ENCODE measurements at places on chromosomes 5 and 9. TPM values are rescaled to one million over a fixed set of nuclear protein-coding genes. Genes with fewer than 3 reads are reported as not detected.

DNA sequence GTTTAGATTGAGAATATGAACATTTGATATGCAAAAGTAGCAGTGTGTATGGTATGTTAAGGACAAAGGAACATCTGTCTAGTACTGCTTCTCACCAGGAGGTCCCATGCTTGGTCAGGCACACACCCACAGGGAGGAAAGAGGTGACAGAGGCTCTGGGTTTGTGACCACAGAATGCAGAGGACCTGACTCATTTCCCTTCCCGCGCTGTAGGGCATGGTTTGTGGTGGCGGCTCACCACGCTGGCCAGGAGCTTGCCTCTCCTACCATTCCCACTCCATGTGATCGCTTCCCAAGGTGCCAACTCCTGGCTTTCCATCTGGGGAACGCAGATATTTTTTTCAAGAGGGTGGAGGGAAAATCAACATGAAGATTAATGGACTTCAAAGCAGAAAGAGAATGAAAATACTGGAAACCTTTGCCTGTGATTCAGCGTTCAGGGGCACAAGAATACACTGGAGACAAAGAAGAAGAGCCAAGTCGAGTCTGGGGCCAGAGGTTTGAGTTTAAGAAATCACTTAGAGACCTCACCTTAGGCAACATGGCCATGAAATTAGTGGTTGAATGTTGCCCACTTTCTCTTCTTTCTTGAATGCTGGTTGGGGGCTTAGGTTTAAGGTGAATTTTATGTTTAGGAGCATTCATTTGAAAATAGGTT is 477.8 kb downstream of the CCDC171 start:
- no peak for DNase-seq

- no peak for DNase-seq
Measured at GRCh38 chr5:36079200-36079781, 12.6 kb upstream of the UGT3A2 start.

DNA sequence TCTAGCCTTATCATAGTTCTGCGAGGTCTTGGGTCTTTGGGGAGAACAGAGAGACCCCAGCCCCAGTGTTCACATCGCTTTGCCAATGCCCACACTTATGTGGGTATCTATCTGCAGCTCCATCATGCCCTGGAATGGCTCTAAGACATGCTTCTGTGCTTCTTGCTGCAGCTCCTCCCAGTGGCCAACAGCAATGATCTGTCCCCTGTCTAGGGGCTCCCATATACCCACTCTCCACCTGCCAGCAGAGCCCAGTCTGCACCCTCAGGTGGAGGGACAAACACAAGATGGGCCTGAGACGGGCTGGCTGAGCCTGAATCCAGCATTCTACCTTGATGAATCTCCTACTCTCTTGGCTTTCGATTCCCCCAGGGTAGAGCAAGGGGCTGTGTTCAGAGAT is 14.6 kb upstream of the DAP start:
- no peak for DNase-seq

DNA sequence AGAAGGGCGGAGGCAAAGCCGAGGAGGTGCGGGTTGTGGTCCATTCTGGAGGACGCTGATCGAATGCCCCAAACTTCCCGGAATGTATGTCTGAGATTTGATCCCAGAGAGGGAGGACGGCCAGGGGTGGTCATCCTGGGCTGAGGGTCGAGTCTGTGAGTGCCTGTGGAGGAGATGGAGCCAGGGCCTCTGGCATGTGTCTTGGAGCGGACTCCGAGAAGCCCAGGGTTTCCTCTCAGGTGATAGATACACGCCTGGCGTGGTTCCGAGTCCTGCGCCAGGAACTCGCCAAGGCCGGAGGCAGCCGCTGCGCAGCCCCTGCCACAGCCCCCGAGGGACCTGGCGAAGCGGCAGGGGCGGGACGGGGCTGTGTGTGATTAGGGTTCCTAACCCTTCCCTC is 363 bp downstream of the ZNF454 start:
- DNase-seq, result no peak

- DNase-seq, result no peak
Measured at GRCh38 chr5:69517763-69518212, 25.2 kb downstream of the OCLN start.

GRCh38 chr5:79663212-79663611 is 26.4 kb upstream of the CMYA5 start:
- no peak for DNase-seq

DNA sequence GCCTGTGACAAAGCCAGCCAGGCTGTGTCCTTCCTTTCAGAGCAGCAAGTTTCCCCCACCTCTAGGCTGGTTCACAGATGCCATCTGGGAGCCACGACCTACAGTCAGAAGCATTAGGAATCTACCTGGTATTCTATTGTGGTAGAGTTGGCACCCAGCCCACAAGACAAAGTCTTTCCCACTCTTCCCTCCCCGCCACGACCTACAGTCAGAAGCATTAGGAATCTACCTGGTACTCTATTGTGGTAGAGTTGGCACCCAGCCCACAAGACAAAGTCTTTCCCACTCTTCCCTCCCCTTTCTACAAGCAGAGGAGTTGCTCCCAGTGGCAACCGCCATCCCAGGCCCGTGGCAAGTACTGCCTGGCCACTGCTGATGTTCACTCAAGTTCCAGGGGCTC is 157.8 kb upstream of the TNC start:
- DNase-seq, result no peak

- no peak for DNase-seq
Measured at GRCh38 chr5:178537467-178538371, 52.5 kb downstream of the COL23A1 start.

- no peak for DNase-seq
Measured at GRCh38 chr5:107476783-107477182, 194.0 kb downstream of the EFNA5 start.

GRCh38 chr9:135273008-135273407 is 185.5 kb downstream of the OLFM1 start:
- no peak for DNase-seq

- no peak for DNase-seq
Measured at GRCh38 chr9:109560470-109561132, 62.5 kb upstream of the PTPN3 start.

Gene ZDHHC11
- 3.2 TPM for total RNA-seq

GRCh38 chr9:35652829-35653209 is 2.1 kb upstream of the SIT1 start:
- DNase-seq, result no peak

- no peak for DNase-seq
Measured at GRCh38 chr9:81759680-81760215, 70.4 kb upstream of the TLE1 start.

Gene TIMD4
- total RNA-seq, result 38.8 TPM

Gene NUP214
- total RNA-seq, result 19.5 TPM

- no peak for DNase-seq
Measured at GRCh38 chr5:147578228-147579024, 68.6 kb upstream of the DPYSL3 start.

DNA sequence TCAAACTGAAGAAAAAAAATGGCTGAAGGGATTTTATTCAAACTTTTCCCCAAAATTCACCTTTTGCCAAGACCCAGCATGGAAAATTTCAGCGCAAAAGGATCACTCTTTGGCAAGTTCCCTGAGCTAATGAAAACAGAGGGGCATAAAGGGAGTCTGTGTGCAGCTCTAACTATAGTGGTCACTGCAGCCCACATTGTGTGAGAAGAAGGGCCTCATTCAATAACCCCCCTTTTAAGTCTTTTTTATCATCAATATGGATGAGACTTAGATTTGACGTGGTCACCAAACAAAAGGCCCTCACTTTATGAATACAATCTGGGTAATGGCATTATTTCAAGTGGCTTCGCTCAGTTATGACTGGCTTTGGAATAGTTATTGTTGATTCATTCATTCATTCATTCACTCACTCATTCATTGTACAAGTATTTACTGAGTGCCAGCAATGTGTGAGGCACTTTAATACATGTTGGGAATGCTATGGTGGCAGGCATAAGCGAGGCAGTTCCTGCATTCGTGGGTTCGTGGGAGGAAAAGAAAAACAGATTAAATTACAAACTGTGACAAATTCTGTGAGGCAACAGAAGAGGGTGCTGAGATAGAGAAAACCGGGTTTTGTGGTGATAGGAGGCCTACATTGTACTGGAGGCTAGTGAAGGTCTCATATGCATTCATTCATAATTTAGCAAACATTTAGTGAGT is 145.7 kb upstream of the KLF4 start:
- DNase-seq, result no peak

DNA sequence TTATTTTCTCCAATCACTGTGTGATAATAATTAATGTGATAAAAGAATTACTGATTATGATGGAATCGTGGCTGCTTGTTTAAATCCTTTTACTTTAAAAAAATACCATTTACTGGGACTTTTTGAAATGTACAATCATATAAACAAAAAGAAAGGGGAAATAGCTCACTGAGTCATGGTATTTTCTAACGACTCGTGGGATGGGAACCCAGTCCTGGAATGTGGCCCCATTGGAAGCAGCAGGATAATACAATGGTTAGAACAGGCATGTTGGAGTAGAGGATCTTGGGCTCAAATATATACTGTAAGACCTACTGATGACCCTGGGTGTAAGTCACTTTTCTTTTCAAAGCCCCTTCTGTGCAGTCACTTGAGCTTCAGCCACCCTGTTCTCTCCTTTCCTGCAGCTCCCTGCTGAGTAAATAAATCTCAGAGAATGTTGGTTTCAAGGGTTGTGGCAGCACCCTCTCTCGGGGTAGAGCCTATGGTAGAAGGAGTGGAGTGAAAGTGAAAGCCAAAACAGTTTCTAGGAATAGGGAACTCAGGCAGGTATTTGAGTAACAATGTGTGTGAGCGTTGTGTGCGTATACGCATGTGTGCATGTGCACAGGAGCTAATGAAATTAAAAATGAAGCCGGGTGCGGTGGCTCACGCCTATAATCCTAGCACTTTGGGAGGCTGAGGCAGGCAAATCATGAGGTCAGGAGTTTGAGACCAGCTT is 40.8 kb upstream of the LARP1 start:
- DNase-seq, result no peak

- DNase-seq, result no peak
Measured at GRCh38 chr5:91357012-91357634, 26.0 kb downstream of the ARRDC3 start.

- no peak for DNase-seq
Measured at GRCh38 chr5:7904170-7904569, 35.2 kb downstream of the MTRR start.

DNA sequence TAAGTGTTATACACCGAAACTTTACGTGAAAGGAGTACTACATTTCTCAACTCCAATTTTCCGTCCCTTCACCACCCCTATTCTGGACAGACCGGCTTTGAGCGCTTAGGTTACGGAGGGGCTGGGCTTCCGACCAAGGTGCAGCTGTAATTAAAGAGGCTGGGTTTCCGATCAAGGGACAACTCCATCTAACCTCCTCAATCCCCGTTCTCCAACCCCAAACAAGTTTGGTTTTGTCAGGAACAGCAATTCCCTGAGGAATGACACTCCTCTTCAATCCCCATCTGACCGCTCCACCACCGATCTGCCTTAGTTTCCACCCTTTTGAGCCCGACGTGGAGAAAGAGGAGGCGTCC is 577 bp downstream of the TUT7 start:
- DNase-seq, result no peak

Gene KIF24
- 0.17 TPM for total RNA-seq

- no peak for DNase-seq
Measured at GRCh38 chr5:1779782-1780613, 19.6 kb downstream of the MRPL36 start.

DNA sequence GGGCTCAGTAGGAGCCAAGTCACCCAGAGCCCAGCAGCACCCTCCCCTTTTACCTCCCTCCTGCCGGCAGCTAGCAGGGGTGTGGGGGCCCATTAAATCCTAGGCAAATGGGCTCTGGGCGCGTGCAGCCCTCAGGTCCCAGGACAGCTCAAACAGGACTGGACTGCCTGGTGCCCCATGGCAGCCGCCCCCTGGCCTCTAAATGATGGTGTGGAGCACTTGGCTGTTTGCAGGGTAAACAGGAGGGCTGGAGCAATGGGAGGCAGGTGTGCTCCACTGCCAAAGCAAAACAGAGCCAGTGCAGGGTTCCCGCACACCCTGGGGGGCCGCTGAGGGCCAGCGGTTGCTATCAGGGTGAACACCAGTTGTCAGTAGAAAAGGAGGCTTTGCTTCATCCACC is 55.9 kb upstream of the C5orf58 start:
- no peak for DNase-seq

DNA sequence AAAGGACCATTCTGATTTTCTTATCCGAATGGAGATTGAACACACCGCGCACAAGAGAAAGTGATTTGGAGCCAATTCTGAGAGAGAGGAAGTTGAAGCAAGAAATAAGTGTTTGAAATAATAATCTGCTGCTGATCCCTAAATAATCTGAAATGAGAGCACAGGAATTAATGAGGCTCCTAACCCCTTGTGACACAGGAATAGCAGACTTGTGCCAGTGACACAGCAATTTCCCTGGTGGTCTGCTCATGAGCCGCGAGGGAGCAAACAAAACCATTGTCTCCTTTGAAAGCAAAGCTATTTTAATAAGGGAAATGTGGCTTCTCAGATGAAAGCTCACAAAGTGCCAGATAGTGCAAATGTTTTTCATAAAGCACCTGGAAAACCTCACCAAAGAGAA is 936.1 kb upstream of the WWC1 start:
- no peak for DNase-seq

Gene SPAG8
- total RNA-seq, result 0.56 TPM

DNA sequence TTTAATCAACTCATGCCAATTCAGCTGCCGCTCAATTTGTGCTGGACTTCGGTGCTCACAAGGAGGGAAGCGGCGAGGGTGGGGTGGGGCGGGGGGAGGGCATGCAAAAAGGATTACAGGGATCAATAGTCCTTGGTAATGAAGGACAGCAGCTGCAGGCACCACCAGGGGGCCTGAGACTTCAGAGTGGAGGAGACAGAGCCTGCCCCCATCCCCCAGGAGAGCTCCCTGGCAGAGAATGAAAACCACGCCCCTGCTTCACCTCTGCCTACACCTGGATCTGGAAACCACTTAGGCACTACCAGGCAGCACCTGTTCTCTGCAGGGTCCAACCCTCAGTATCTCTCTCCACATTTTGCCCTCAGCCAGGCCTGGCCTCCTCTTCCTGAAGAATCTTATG is 155.6 kb downstream of the TRIM32 start:
- DNase-seq, result no peak

DNA sequence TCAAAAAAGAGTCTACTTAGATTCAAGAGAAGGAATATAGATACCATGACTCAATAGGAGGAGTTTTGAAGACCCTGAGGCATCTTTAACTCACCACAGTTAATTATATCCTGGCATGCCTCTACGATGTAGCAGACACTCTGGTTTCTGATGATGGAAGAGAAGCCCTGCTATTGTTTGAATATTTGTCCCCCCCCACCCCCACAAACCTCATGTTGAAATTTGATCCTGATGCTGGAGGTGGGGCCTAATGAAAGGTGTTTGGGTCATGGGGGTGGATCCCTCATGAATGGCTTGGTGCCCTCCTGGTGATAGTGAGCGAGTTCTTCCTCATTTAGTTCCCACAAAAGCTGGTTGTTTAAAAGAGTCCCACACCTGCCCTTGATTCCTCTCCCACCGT is 147.9 kb upstream of the TBCA start:
- no peak for DNase-seq

- no peak for DNase-seq
Measured at GRCh38 chr5:92775711-92776615, 805.1 kb downstream of the NR2F1-AS1 start.

DNA sequence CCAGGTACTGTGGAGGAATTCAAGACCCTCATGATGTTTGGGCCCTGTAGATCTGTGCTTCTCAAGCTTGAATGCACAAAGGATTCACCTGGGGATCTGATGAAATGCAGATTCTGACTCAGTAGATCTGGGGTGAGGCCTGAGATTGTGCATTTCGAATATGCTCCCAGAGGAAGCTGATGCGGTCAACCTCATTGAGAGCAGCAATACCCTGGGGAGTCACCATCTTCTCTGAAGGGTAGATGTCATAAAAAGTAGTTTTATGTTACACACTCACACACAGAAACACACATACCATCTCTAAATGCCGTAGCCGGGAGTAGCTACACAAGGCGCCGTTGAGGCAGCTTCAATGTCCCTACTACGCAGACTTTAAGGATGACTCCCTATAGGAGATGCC is 55.8 kb upstream of the CPEB4 start:
- no peak for DNase-seq

All from liver (tissue), 10 donors.